ENCODE measurements at places on chromosomes 5 and 9.

DNA sequence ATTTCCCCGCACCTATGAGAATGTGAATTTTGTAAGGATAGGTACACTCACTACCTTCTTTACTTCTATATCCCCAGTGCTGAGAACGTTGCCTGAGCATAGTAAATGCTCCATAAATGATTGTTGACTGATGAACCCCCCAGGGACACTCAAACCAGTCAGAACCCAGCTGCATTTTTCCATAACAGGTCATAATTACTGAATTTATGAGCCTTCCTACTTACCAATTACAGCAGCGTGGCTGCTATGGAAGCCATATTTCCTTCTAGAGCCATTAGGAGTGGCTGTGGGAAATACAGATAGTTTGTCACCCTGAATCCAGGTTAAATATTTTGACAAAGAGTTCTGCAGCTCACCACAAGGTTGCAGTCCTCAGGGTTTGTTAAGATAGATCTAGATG, 135.0 kb downstream of the TAF11L14 start:
- DNase-seq: no peak

- no peak for DNase-seq
Observed at GRCh38 chr5:134913795-134914194, 8.9 kb downstream of the PCBD2 start.

DNA sequence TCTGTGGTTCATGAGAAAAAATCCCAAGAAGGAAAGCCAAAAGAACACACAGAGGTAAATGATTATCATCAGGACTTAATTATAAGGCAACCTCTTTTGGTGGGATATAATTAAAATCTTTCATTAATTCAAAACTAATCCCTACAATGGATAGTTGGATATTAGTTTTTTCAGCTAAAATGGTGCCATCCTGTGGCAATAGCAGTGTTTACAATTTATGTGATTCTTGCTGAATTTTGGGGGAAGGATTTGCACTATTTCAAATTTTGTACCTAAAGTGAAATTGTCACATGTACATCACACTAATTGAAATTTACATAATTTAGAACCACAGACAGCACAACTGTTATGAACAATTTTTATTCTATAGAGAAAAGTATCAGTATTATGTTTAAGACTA, 67.0 kb downstream of the CAST start:
- DNase-seq: no peak

- DNase-seq: no peak
Observed at GRCh38 chr5:146897061-146897460, 18.5 kb upstream of the PPP2R2B start.

- DNase-seq: no peak
Observed at GRCh38 chr5:14742498-14742897, 78.0 kb downstream of the OTULIN start.

DNA sequence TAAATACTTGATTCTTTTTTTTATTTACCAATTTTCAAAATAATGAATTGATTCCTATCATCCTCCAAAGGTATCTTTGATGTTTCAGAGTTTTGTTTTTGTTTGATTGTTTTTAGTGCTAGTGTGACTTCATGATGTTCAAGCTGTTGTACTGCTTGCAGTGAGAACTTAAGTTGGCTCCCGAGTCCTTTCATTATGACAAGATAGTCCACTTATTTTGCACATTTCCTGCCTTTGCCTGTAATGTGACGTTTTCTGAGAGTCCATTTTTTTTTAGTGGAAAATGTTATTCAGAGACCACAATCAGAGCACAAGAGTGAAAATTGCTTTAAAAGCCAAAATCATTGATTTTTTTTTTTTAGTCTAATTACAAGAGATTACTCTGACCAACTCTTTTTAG, 60.1 kb upstream of the FCHO2 start:
- DNase-seq: no peak

- no peak for DNase-seq
Observed at GRCh38 chr5:116658141-116658540, 83.5 kb upstream of the SEMA6A start.

GRCh38 chr5:133521801-133522200, 90.5 kb downstream of the FSTL4 start:
- DNase-seq: no peak

DNA sequence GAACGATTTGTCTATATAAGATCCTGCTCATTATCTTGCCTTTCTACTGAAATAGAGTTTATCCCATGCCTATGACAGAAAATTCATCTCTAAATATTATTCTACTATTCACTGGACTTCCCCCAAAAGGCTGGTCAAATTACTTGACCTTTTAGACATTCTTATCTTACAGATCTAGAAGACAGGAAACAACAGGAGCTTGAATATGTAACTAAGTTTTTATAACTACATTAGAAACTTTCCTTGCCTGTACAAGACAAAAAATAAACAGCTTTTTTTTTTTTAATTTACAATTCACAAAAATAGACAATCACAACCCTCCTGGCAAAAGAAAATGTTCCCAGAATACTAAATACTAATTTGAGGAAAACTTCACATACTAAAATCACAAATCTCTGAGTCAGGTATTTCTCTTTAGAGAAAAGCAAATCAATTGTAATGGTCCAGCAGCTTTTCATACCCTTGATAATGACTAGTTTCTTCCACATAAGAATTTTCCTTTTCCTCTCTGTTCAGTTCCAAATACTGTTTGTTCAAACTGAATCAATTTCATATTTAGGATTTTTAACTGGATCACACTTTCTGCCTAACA, 68.6 kb downstream of the MLLT3 start:
- no peak for DNase-seq

DNA sequence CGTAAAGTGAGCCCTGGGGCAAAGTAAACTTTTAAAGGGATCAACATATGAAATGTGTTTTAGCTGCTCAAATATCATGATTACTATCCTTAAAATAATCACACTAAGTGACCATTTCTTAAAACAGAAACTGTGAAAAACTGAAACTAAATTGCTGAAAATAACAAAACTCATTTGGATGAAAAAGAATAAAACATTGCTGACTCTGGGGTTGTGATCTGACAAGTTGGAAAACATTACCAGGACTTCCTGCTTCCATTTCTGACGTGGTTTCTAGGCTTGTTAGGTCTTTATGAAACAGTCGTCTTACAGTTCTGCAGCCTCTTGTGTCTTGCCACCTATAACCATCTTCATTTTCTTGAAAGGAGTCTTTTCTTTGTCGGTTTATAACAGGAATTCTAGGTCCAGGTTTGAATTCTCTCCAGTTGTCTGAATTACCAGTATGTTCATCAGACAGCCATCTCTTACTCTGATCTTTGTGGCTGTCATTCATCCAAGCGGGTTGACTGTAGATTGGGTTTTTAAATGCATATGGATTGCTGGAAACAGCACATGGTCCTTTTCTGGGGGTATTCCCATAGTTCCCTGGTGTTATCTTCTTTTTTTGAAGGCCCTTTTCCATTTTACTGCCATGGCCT, 1.7 kb downstream of the TUT7 start:
- DNase-seq: no peak
